ENCODE measurements at places on chromosomes 1 and 21.

GRCh38 chr1:161710560-161710959 lies 3.5 kb downstream of the FCRLA start:
- no peak for DNase-seq

GRCh38 chr1:232686346-232686745 lies 56.4 kb upstream of the SIPA1L2 start:
- no peak for DNase-seq

DNA sequence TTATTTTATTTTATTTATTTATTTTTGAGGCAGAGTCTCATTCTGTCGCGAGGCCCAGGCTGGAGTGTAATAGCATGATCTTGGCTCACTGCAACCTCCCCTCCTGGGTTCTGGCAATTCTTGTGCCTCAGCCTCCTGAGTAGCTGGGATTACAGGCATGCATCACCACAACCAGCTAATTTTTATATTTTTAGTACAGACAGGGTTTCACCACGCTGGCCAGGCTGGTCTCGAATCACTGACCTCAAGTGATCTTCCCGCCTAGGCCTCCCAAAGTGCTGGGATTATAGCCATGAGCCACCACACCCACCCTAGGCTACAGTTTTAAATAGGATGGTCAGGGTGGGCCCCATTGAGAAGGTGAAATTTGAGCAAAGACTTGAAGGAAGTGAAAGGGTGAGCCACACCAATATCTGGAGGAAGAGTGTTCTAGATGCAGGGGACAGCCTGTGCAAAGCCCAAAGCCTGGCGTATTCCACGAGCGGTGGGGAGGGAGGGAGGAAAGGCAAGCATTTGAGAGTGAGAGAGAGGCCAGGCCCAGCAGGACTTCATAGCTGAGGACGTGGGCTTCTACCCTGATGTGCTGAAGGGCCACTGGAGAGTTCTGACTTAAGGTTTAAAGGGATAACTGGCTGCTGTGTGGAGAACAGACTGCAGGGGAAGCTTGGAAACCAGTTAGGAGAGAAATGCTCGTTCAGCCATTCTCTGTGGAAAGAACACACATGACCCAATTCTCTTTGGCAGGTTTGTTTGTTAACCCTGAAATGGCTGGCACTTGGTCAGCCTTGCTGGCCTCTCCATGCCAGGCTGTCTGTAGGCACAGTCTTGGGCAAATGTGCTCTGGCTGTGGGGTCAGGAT lies 62.6 kb upstream of the FAM20B start:
- DNase-seq, result no peak

DNA sequence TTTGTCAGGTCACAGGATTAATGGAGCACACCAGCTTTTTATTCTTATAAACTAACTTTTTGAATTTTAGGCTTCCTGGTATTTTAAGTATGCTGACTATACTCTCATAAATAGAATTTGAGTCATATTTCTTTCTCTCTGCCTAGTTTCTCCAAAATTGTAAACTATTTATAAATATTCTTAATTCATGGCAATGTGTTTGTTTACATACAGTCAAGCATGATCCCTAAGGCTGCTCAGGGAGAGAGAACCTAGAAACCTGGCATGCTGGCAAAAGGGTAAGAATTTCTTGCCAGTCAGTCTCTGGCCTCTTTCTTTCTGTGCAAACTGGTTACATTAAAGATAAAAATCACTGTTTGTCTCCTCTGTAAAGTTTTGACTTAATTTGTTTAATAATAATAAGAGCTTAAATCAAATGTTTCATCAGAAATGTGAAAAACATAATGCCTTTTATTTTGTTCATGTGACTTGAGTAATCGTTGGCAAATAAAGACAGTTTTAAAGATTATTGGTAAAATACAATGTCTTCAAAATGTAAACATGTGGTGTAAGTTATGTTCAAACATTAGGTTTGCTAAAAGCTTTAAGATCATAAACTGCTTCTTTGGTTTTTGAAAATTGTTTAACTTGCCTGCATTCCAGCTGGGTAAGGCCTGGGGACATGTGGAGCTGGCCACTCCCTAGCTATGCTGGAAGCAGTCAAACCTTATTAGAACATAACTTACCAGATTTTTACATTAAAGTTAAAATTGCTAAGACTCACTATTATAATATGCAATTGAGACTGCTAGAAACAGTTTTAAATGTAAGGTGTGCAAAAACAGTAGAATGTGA lies 1401.7 kb downstream of the NCAM2 start:
- DNase-seq, result no peak
